Endodermal cell (in vitro differentiated cells): ENCODE measurements at places on chromosomes 16 and 17. TPM values are rescaled to one million over a fixed set of nuclear protein-coding genes. Genes with fewer than 3 reads are reported as not detected.

Gene TBC1D3C
- total RNA-seq: 1.3 TPM in 1 of 3 replicates, not detected in the others

Gene SKAP1
- total RNA-seq: 0.53 TPM in 1 of 3 replicates, not detected in the others

DNA sequence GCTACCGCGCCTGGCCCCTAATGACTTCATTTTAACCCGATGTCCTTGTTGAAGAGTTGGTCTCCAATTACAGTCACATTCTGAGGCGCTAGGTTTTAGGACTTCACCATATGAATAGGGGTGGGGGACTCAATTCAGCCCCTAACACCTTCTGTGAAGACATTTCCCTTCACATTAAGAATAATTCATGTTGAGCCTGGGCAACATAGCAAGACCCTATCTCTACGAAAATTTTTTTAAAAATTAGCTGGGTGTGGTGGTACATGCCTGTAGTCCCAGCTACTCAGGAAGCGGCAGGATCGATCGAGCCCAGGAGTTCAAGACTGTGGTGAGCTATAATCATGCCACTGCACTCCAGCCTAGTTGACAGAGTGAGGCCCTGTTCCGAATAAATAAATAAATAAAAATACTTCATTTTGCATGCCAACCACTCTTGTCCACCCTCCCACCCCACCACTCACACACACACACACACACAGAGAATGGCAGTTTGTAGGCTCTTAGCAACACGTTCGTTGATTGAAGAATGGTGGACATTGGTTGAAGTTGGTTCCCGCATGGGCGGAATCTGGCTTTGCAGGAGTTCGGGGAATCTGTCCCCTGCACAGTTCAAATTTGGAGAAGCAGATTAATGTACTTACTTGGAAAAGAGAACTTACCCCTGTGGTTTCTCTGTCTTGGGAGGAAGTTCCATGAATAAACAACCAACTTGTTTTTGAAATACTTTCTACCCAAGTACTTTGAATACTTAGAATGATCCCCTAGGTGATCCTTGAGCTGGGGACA lies 27.8 kb upstream of the TVP23A start:
- no peak for DNase-seq

DNA sequence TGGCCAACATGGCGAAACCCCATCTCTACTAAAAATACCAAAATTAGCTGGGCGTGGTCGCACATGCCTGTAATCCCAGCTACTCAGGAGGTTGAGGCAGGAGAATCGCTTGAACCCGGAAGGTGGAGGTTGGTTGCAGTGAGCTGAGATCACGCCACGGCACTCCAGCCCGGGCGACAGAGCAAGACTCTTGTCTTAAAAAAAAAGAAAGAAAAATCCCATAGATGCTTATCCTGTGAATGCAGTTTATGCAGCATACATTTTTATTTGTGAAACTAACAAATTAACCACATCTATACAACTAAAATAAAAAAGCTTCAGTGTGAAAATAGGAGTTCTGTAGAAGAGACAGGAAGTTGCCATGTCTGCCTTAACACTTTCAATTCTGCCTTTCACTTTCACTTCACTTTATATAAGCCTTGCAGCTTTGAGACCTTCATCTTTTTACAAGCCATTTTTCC lies 7.1 kb downstream of the IGSF6 start:
- DNase-seq: peak; percentile 10

DNA sequence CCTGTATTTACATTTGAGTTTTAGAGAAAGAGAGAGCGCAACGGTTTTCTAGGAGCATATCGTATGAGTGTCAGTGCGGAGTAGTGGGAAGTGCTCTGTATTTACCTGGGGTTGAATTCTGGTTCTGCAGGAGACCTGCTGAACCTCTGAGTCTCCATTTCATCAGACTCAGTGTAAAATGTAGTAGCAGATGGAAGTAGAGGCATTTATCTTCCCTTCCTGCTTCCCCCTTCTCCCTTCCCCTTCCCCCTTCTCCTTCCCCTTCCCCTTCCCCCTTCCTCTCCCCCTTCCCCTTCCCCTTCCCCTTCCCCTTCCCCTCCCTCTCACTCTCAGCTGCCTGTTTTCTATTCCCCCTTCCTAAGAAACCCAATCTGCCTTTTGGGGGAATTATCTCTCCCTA lies 426.9 kb downstream of the NPIPA7 start:
- DNase-seq: no peak

- DNase-seq: peak; percentile 63
Measured at GRCh38 chr16:680625-680945, 375 bp downstream of the STUB1 start.
